ENCODE measurements at places on chromosomes 5 and 9.

GRCh38 chr5:133236541-133236951 lies 184.7 kb downstream of the HSPA4 start:
- DNase-seq: no peak

DNA sequence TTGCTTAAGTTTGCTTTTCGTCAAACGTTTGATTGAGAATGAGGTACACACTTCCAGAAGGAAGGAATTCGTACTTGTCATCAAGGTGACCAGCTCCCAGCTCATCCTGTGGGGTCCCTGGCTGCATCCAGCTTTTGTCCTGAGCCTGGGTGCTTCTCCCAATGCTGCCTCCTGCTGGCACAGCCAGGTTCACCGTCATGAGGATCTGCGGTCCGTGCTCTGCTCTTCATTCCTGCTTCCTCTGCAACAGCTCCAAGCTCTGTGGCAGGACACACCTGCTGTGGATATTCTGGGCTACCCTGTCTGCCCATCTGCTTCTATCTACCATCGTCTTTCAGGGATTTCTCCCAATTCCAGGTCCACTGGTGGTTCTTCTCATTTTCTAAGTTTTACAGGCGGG lies 13.3 kb upstream of the UBE2QL1 start:
- DNase-seq: no peak

DNA sequence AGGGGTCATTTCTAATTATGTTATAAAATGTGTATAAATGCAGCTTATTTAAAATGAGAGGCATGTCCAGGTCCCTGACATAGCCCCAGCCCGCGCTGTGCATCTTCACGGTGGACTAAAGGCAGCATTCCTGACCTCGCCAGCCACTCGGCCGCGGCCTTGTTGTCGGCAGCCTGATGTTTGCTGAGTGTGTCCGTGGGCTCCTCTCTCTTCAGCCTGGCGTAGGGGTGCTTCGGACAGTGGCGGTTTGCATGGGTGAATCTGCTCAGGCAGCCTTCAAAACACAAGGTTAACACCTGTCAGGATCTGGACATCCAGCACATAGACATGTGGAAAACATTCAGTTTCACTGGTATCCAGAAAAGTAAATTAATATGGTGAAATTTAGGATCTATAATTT lies 8.8 kb upstream of the SLC35D2 start:
- DNase-seq: no peak

GRCh38 chr5:138900281-138900965 lies 25.3 kb upstream of the LRRTM2 start:
- peak; percentile 65 for DNase-seq

DNA sequence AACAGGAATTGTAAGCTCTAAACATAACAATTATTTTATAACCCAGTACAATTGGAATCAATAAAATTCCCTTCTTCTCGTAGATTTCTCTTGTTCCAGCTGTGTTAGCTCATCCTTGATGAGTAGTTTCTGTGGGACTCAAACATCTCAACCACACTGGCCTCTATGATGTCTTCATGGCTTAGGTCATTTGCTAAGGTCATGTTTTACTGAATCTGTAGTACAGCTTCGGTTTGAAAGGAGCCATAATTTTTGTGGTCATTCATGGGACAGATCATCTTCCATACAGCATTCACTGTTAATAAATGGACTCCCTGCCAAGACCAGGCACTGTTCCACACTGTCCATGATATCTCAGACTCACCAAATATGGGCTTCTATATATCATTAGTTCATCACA lies 369.0 kb upstream of the RFX3 start:
- DNase-seq: no peak

GRCh38 chr9:120443489-120443888 lies 136.5 kb downstream of the CDK5RAP2 start:
- DNase-seq: no peak

- DNase-seq: no peak
Observed at GRCh38 chr9:127884427-127884911, 7.0 kb upstream of the AK1 start.

DNA sequence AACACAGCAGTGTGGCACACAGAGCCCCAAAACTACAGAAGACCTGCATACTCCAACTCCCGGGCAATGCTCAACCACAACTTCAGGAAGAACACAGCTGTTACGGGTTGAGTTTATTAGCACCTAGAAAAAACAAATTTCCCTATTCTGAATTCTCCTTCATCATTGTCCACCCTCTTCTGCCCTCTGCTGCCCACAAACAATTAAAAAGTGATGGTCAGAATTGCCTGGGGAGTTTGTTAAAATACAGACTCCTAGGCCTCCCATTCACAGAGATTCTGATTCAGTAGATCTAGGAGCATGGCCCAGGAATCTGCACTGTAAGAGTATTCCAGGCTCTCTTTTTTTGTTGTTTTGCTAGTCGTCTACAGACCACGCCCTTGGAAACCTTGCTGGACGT lies 310.6 kb downstream of the NDUFS4 start:
- no peak for DNase-seq

DNA sequence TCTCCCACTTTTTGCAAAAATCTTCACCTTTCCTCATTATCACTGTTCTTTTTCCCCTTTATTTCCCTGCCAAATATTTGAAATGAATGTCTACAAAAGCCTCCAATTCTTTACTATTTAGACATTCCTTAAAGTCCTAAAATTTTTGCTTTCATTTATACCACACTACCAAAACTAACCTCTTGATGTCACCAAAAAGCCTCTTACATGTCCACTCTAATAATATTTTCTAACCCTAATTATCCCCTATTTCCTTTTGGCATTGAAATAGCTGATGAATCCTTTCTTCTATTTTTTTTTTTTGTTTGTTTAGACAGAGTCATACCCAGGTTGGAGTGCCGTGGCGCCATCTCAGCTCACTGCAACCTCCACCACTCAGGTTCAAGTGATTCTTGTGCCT lies 32.3 kb upstream of the NRG2 start:
- DNase-seq: no peak

GRCh38 chr5:177230660-177231059 lies 72.9 kb downstream of the RAB24 start:
- DNase-seq: no peak

DNA sequence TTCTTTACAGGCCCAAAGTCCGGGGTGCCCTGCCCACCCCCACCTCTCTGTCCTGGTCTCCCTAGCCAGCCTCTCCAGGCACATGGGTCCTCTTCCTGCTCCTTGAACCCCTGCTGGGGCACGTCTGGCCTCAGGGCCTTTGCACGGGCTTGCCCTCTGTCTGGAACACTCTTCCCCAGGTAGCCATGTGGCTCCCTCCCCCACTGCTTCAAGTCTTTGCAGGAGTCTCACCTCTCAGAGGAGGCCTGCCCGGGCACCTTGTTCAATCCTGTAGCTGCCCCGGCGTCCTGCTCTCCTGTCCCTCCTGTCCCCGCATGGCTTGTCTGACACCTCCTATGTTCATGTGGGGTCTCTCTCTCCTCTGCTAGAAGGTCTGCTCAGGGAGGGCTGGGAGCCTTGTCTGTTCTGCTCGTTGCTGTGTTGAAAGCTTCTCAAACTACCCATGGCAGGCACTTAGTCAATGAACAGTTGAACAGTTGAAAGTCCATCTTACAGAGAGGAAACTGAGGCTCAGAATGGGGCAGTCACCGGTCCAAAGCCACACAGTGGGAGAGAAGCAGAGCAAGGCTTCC lies 241.4 kb downstream of the PBX3 start:
- DNase-seq: no peak

- DNase-seq: no peak
Observed at GRCh38 chr9:22622815-22623214, 176.2 kb downstream of the DMRTA1 start.

- no peak for DNase-seq
Observed at GRCh38 chr5:136087961-136088871, 44.4 kb upstream of the SMAD5 start.

GRCh38 chr9:97307091-97307490 lies 368 bp upstream of the CCDC180 start:
- no peak for DNase-seq

DNA sequence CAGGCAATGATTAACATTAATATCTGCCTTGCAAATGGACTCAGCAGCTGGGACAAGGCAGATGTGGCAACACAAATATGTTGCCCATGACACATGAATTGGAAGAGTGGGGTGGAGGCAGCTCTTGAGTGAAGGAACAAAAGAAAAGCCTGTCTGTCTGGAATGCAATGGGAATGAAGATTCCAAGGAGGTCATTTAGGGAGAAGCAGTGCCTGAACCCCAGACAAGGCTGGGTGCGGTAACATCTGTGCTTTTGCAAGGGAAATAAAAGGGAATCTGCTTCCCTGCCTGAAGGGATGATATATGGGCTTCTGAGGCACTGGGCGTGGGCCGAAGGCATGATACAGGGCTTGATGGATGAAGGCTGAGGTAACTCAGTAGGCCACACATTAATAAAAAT lies 94.1 kb upstream of the TRIM32 start:
- DNase-seq: no peak

GRCh38 chr5:62284946-62285891 lies 20.8 kb upstream of the KIF2A start:
- peak; percentile 95 for DNase-seq

DNA sequence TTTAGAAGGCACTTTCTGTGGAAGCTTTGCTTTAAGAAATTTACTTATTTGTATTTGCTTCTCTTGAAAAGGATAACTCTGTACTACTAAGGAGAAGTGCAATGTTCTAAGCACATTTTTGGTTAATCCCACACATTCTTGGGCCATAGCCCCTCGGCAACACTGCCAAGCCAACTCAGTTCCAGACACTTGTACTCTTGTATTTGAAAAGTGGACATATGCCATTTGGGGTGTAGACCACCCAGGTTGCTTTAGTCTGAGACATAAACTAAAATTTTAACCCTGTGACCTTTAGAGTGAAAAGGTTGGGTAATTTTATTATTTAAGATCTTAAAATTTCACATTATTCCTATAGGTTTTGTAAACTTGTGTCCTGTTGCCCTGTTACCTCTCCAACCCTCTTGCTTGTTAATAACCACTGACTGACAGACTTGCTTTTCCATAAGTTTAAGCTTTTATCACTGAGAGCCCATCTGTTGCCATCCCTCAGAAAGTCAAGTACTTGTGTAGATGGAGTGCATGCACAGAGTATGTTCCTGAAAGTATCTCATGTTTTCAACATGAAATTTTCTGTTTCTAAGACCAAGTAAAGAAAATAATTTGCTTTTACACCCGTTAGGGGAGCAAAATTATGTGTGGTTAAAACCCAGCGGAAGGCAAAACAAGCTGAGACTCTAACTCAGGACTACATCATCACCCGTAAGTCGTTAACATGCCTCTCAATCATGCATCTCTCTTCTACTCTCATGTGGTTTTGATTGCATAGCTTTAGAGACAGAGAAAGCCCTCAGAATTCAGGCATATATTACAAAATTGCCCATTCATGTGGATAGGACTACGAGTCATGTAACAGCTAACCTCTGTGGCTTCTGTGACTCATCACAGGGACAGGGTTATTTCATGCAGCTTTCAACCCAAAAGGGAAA lies 117.3 kb downstream of the GDNF start:
- peak; percentile 93 for DNase-seq

- DNase-seq: no peak
Observed at GRCh38 chr9:98134702-98135557, 15.9 kb upstream of the TRIM14 start.

- DNase-seq: no peak
Observed at GRCh38 chr5:69129413-69129812, 35.6 kb downstream of the SLC30A5 start.

- no peak for DNase-seq
Observed at GRCh38 chr5:72608926-72609325, 101.7 kb upstream of the ZNF366 start.

GRCh38 chr9:93636667-93637066 lies 60.3 kb downstream of the PHF2 start:
- DNase-seq: no peak

Data from activated CD4-positive, alpha-beta T cell treated with anti-CD3 and anti-CD28 coated beads, Interleukin-2, Interleukin-4, amounts not matched to agents 100 ng/mL and 50 ng/mL, durations not matched to agents 16 hours and 8 hours (primary cell).